ENCODE measurements at places on chromosomes 1 and 21. TPM values are rescaled to one million over a fixed set of nuclear protein-coding genes. Genes with fewer than 3 reads are reported as not detected.

DNA sequence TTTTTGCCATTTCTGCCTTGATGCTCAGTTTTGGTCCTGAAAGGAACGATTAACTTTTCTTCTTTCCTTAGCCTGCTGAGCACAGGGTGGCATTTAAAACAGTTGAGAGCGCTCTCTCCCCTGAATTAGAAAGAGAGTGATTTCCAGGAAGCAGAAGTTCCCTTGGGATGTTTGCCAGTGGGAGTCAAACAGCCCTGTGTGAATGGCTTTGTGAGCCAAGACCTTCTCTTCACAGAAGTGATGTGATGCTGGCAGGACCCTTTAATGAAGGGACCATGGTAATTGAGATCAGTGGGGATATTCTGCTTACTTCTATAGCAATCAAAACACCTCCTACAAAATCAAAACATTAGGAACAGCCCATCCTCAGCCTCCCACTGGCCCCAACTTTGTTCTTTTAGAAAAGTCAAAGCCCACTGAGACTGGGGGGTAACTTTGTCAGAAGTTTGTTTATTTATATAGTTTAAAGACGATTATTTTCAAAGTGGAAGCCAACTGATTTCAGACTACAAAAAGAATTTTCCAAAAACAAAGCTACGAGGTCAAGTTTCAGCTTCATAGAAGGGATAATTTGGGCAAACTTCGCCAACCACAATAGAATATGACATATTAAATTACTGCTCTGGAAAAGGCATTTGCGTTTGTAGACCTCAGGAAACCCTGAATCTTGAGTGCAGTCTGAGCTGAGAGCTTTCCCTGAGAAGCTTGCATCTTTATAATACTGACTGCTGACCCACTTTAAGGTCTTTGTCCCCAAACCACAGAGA is 122.7 kb downstream of the GABPA start:
- H3K27ac ChIP-seq = no peak overlapping the region
- H3K27me3 ChIP-seq = no peaks in the 10 kb centered on the region
- H3K4me1 ChIP-seq = no peaks in the 10 kb centered on the region
- H3K4me3 ChIP-seq = no peak overlapping the region
- H3K36me3 ChIP-seq = no peaks in the 10 kb centered on the region

GRCh38 chr1:25245809-25246599 is 1.2 kb downstream of the RSRP1 start:
- H3K36me3 ChIP-seq = peaks cover 8% of the 10 kb centered on the region
- no peaks in the 10 kb centered on the region for H3K27me3 ChIP-seq
- DNase-seq = no peak
- H3K4me3 ChIP-seq = peak overlapping the region; percentile 87
- peaks cover 39% of the 10 kb centered on the region for H3K4me1 ChIP-seq
- H3K27ac ChIP-seq = peak overlapping the region; percentile 99

GRCh38 chr1:161001525-161001924 is 19.4 kb downstream of the F11R start:
- H3K4me3 ChIP-seq = no peak overlapping the region
- H3K36me3 ChIP-seq = no peaks in the 10 kb centered on the region
- no peaks in the 10 kb centered on the region for H3K27me3 ChIP-seq
- no peak overlapping the region for H3K27ac ChIP-seq

DNA sequence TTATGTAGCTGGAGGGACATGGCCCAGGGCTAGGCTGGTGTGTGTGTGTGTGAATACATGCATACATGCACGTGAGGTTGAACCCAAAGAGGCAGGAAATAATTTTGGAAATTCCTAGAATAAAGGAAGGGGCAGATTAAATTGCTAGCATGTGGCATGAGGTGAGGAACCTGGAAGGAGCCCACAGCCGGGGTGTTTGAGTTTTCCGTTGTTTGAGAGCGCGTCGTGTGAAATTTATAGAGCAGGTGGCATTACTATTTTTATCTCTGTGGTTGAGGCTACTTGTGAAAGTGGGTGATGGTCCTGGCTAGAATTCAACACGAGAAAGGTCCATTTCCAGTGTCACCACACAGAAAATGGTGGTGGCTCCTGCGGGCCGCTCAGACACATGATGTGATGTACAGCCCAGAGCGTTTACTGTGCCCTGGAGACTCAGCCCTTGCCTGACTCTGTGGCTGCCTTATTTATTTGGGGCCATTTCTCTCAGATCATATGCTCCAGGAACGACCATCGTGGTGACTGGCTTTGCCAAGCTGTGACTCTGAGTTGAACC is 48.0 kb downstream of the BACE2 start:
- no peak overlapping the region for H3K4me3 ChIP-seq
- no peaks in the 10 kb centered on the region for H3K4me1 ChIP-seq
- DNase-seq = no peak
- no peaks in the 10 kb centered on the region for H3K27me3 ChIP-seq
- no peak overlapping the region for H3K27ac ChIP-seq

- no peak overlapping the region for H3K27ac ChIP-seq
- H3K4me1 ChIP-seq = no peaks in the 10 kb centered on the region
- no peak overlapping the region for H3K4me3 ChIP-seq
- no peaks in the 10 kb centered on the region for H3K27me3 ChIP-seq
Observed at GRCh38 chr1:192350356-192350755, 33.6 kb downstream of the RGS21 start.

DNA sequence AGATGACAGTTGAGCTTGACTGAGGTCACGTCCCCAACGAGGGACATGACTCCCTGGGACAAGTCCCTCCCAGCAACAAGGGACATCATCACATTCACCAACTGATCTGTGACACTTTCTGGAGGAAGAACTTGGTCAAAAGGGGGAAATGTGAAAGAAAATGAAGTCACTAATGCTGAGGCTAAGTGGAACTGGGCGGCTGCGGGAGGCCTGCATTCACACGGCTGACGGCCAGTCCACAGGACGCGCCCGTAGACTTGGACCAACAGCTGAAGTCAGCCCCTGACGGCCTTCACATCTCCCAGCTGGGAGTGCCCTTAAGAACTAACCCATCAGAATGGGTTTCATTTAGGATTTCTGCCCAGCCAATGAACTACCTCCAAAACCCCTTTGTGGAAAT is 26.6 kb downstream of the POFUT2 start:
- peaks cover 41% of the 10 kb centered on the region for H3K36me3 ChIP-seq
- H3K27ac ChIP-seq = no peak overlapping the region
- H3K4me1 ChIP-seq = no peaks in the 10 kb centered on the region

GRCh38 chr1:177227978-177228692 is 57.4 kb downstream of the BRINP2 start:
- no peaks in the 10 kb centered on the region for H3K27me3 ChIP-seq
- no peak for DNase-seq
- no peak overlapping the region for H3K27ac ChIP-seq
- H3K36me3 ChIP-seq = no peaks in the 10 kb centered on the region

DNA sequence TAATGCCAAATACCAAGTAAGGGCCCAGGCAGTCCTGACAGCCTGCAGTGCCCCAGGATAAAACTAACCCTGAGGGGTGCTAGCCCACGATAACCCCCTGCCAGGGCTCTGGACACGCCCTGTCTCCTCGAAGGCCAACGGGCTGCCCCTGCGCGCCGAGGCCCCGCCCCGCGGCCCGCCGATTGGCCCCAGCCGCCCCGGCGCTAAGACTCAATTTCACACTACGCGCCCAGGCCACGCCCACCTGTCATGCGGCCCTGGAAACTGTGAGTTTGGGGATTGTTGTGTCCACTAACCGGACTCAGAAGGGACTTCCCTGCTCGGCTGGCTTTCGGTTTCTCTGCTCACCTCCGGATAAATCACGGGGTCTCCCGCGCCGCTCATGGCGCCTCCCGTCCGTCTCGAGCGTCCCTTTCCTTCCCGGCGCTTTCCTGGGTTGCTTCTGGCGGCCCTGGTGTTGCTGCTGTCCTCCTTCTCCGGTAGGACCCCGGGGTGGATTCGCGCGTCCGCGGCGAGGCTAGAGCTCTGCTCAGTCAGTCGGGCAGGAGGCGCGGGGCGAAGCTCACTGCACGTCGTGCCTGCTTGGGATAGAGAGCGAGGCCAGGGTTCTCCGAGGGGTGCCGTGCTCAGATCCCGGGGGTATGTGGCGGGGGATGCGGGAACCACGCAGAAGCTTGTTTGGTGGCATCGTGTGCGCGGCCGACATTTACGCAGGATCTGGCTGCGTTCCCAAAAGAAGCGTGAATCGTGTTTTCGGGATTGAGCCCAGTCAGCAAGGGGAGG is at the start of gene CR1L:
TSS of gene CR1L (plus strand) at position 282 of the 783 bp plus-strand sequence. CDS start at position 383, 101 bp downstream.
- H3K27ac ChIP-seq = no peak within 1 kb of the TSS
- no peaks in the 10 kb centered on the region for H3K4me1 ChIP-seq
- peak; percentile 83 for DNase-seq
- no peaks in the 10 kb centered on the region for H3K36me3 ChIP-seq
- H3K27me3 ChIP-seq = peaks cover 2% of the 10 kb centered on the region
- H3K4me3 ChIP-seq = peak within 1 kb of the TSS; percentile 76

- no peak for DNase-seq
- no peaks in the 10 kb centered on the region for H3K27me3 ChIP-seq
- no peaks in the 10 kb centered on the region for H3K36me3 ChIP-seq
- no peak overlapping the region for H3K4me3 ChIP-seq
Observed at GRCh38 chr1:99315305-99315704, 51.0 kb downstream of the PLPPR4 start.

- H3K4me3 ChIP-seq = peak overlapping the region; percentile 73
- H3K27ac ChIP-seq = peak overlapping the region; percentile 52
- peaks cover 29% of the 10 kb centered on the region for H3K4me1 ChIP-seq
- H3K36me3 ChIP-seq = peaks cover under 1% of the 10 kb centered on the region
Observed at GRCh38 chr1:206556750-206557635, 49.7 kb downstream of the RASSF5 start.

- no peaks in the 10 kb centered on the region for H3K27me3 ChIP-seq
- H3K4me1 ChIP-seq = no peaks in the 10 kb centered on the region
- no peaks in the 10 kb centered on the region for H3K36me3 ChIP-seq
- no peak overlapping the region for H3K4me3 ChIP-seq
Observed at GRCh38 chr1:206105464-206105995, 11.7 kb downstream of the AVPR1B start.

- no peaks in the 10 kb centered on the region for H3K4me1 ChIP-seq
- no peak overlapping the region for H3K27ac ChIP-seq
- no peak for DNase-seq
- no peaks in the 10 kb centered on the region for H3K36me3 ChIP-seq
- H3K4me3 ChIP-seq = no peak overlapping the region
Observed at GRCh38 chr1:163250382-163250974, 47.8 kb upstream of the RGS5 start.

DNA sequence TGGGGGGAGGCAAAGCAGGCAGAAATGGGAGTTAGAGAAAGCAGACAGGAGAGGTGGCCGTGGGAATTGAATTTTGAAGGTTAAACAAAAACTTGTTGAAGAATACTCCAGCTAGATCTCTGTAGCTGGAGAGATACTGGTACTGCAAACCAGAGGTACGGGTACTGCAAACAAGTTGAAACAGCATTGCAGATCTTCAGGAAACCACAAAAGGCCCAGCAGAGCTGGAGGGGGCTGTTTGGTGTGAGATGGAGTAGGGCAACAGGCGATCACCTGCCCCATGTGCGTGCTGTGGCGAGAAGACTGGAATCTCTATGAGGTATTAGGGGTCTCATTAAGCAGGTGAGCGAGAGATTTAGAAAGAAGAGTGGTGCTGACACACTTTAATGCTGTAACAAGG is 77.7 kb upstream of the RGS4 start:
- no peaks in the 10 kb centered on the region for H3K27me3 ChIP-seq
- H3K4me3 ChIP-seq = no peak overlapping the region
- H3K27ac ChIP-seq = no peak overlapping the region

GRCh38 chr21:45572783-45573451 is 30.7 kb upstream of the SLC19A1 start:
- no peaks in the 10 kb centered on the region for H3K36me3 ChIP-seq
- H3K27me3 ChIP-seq = peaks cover 26% of the 10 kb centered on the region
- no peak for DNase-seq
- no peak overlapping the region for H3K4me3 ChIP-seq
- H3K4me1 ChIP-seq = no peaks in the 10 kb centered on the region

- no peak overlapping the region for H3K27ac ChIP-seq
- no peaks in the 10 kb centered on the region for H3K27me3 ChIP-seq
Observed at GRCh38 chr1:206518206-206518605, 10.9 kb downstream of the RASSF5 start.

DNA sequence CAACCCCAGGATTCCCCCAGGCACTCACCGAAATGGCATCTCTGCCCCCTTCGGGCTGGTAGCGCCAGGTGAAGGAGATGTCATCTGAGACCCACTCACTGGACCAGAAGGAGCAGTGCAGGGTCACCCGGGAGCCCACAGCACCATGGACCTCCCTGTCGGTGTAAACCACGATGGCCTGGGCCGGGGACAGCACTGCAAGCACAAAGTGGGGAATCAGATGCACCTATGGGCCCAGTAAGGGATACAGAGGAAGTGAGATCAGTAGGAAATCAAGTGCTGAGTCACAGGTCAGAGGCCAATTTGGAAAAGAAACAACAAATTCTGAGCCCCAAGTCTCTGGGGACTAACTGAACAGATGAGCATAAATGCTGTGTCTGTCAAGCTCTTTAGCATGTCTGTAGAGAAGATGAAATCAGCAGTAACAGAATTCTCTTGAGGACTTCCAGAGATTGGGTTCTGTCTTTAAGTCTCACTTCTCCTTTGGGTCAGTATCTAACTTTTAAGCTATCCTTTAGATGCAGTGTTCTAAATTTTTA is 2.5 kb downstream of the MPZ start:
- no peaks in the 10 kb centered on the region for H3K36me3 ChIP-seq
- no peak overlapping the region for H3K27ac ChIP-seq
- no peak overlapping the region for H3K4me3 ChIP-seq
- no peak for DNase-seq
- peaks cover 5% of the 10 kb centered on the region for H3K27me3 ChIP-seq

DNA sequence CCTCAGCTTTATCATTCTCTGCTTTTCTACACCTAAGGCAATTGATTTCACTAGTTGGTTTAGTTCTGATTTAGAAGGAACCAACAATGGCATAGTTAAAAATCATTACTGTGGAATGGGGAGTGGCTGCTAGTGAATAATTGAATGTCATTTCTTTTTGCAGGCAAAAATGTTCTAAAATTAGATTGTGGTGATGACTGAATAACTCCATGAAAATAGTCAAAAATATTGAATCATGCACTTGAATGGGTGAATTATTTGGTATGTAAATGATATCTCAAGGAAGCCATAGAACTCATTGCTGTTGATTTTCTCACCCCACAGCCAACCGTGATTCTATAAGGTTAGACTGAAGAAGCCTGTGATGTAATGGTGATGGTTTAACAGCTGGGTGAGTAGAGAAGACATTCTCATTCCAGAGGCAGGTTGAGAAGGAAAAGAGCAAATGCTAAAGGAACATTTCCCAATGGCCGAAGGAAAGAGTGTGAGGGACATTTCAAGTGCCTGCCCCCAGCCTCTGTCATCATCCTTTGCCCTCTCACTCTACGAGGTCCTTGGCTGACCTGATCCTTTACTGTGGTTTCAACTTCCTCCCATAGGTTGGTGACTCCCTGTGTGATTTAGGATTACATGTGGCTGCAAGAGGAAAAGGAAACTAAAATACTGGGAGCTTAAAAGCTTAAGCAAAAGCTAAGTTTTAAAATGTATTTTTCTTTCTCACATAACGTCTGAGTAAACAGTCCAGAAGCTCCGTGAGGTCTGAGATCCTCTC is 12.5 kb downstream of the OVAAL start:
- no peak for DNase-seq

The CFHR2 gene
- not detected for total RNA-seq

The FTCD gene
- total RNA-seq = 0.16 TPM

The TP73 gene
- not detected for total RNA-seq

The ZFP69 gene
- total RNA-seq = 0.38 TPM

The COL24A1 gene
- total RNA-seq = 1.3 TPM

The NR1I3 gene
- total RNA-seq = not detected

All from psoas muscle (tissue), 8 donors.